ENCODE measurements at places on chromosomes 5 and 9.

GRCh38 chr5:169876386-169876785 is 103.9 kb downstream of the INSYN2B start:
- DNase-seq = no peak

GRCh38 chr9:132146039-132146438 is 15.8 kb upstream of the NTNG2 start:
- DNase-seq = no peak

DNA sequence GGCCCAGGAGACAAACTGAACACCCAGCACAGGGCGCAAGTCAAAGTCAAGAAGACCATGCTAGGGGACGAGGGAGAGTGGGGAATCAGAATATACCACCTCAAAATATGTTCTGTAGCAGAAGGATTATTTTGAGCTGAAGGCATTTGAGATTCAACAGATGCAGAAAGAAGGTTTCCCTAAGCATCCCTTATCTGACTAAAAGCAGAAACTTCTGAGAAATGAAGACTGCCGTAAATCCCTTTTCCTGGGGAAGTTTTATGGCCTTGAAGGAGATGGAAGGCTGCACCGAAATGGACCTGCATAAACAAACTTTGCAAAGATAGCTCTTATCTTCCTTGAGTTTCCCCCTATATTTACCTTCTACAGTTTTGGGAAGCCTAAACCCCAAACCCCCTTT is 72.8 kb downstream of the PTTG1 start:
- no peak for DNase-seq

DNA sequence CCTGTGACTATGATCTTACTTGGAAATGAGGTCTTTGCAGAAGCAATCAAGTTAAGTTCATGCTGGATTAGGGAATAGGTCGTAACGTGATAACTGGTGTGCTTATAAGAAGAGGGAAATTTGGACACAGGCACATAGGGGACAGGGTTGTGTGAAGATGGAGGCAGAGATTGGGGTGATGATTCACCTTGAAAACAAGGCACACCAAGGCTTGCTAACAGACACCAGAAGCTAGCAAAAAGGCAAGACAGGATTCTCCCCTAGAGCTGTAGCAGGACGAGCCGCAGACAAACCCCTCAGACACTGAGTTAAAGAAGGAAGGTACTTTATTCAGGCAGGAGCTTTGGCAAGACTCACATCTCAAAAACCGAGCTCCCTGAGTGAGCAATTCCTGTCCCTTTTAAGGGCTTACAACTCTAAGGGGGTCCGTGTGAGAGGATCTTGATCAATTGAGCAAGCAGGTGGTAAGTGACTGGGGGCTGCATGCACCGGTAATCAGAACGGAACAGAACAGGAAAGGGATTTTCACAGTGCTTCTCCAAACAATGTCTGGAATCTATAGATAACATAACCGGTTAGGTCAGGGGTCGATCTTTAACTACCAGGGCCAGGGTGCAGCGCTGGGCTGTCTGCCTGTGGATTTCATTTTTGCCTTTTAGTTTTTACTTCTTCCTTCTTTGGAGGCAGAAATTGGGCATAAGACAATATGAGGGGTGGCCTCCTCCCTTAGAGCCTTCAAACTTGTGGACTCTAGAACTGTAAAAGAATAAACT is 57.5 kb upstream of the S1PR3 start:
- DNase-seq = no peak

GRCh38 chr9:18447541-18447940 is 26.4 kb upstream of the ADAMTSL1 start:
- no peak for DNase-seq

DNA sequence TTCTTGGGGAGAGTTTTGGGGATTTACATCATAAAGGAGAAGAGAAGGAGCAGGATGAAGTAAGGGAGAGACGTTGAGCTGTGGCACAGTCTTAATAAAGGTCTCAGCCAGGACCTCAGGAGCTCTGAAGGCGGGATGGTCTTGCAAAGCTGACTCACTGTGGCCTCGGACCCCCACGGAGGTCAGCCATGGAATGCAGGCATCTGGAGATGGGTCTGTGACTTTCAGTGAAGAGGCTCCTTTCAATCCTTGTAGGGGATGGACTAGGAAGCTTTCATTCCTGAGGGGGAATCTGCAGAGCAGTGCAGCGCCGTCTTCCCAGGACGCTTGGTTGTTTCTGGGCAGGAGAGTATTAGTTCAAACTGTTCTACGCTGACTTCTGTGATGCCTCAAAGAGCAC is 65.7 kb upstream of the BASP1 start:
- no peak for DNase-seq

DNA sequence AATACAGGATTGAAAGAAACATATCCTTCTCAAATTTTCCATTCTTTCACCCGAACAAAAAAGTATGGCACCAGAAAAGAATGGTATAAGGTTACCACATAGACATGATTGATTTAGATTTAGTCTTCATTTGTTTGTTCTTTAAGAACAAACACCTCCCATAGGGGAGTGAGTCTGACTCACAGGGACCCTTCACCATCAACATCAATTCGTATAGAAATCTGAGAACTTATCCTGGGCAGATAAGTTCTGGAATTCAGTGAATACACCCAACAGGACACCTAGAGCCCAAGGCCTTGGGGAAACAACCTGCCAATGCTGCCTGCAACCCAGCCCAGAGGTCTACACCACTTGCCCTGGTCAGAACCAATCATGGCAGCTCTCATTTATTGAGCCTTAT is 46.2 kb downstream of the LHFPL2 start:
- DNase-seq = no peak

DNA sequence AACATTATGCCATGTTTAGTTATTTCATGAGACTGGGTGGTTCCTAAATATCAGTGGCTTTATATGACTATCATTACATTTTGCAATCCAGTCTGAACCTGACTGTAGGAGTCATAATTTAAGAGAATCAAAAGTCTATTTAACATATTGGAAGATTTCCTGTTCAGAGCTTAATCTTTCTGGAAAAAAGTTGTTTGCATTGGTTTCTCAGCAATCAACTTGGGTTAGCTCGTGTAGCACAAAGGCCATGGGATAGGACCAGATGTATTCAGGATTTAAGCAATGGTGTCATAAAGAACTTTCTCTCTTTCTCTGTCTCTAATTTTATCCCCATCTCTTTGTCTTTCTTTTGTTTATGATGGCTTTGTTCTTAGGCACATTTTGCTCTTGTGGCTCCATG is 296.0 kb upstream of the KCNN2 start:
- DNase-seq = no peak

- peak; percentile 12 for DNase-seq
These were observed 10.5 kb upstream of the TRIM36 start for GRCh38 chr5:115180165-115180709.

- DNase-seq = no peak
These were observed 6.3 kb downstream of the TTC16 start for GRCh38 chr9:127722055-127722745.

DNA sequence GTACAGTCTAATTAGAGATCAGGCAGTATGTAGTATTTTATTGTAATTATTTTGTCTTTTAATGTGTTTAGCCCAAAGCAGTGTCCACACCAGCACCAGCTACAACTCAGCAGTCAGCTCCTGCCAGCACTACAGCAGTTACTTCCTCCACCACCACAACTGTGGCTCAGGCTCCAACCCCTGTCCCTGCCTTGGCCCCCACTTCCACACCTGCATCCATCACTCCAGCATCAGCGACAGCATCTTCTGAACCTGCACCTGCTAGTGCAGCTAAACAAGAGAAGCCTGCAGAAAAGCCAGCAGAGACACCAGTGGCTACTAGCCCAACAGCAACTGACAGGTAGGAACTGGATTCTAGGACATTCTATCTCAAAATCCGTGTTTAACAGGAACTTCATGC is 23.2 kb downstream of the RAD23B start:
- DNase-seq = no peak

DNA sequence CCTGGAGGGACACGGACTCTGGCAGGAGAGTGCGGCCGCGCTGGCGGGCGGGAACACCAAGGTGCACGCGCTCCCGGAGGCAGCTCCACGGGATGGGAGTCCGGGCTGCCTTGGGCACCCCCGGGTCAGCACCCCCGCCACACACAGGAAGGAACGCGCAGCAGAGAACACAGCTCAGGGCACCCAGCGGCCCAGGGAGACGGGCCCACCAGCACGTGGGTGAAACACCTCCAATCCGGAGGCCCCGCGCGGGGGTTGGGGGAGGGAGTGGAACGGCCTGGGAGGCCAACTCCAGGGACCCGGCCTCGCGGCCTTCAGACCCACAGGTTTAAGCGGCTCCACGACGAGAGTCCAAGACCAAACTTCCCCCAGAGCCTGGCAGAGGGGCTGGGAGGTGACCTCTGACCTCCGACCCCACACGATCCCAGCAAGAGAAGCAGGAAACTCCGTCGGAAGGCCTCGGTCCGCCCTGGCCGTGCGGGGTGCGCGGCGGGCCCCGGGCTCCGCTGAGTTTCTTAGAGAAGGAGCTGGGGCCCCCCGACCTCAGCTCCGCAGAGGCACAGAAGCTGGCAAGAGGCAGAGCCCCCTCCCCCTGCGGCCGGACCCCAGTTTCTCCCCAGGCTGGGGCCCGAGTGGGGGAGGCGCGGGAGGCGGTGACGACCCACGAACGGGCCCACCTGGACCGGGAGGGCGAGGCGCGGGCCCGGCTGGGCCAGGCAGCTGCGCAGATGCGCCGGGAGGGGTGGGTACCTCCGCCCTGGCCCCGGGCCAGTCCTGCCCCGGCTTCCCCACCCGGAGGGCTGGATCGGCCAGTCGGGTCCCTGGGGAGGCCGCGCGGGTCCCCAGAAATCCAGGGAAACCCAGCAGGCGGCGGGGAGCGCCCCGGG is 851 bp downstream of the NACC2 start:
- DNase-seq = peak; percentile 55

DNA sequence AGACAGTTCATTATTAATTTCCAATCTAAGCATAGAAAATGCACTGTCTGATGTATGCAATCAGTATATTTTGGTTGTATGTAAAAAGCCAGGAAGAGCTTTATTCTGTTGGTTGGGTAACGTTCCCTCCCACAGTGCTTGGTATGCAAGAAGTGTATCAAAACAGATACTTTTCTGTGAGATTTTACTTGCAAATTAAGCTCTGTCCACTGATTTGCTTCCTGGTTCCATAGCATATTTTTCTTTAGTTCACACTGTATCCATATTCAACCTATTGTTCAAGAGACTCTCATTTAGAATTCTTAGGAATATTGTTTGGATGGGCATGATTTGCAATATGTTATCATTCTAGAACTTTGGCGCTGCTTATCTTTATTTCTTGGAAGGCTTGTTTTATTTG is 47.4 kb downstream of the RNF180 start:
- no peak for DNase-seq

DNA sequence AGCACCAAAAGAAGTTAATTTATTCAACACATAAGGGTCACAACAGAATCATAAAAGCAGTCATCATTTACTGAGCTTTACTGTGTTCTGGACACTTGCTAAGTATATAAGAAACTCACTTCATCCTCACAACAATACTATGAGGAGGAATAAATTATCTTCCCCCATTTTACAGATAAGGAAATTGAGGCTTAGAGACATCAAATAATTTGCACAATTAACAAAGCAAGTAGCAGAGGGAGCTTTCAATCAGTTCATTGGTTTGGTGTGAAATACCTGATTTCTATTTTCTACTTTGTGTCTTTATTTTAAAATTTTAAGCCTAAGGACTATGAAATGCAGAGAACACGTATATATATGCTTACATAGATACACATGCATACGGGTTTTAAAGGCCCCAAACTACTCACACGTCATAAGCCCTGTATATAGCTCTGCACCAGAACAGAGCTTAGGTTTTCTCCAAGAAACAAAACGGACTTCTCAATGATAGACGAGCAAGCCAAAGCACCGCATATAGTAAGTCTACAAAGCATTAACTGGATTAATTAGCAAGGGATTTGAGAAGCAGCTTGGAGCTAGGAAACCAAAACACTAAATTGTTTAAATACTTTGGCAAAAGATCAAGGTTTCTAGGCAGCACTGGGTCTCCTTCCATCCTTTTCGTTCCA is 95.6 kb downstream of the DENND1A start:
- DNase-seq = no peak

GRCh38 chr9:133044661-133045060 is 13.9 kb downstream of the GTF3C5 start:
- DNase-seq = no peak

DNA sequence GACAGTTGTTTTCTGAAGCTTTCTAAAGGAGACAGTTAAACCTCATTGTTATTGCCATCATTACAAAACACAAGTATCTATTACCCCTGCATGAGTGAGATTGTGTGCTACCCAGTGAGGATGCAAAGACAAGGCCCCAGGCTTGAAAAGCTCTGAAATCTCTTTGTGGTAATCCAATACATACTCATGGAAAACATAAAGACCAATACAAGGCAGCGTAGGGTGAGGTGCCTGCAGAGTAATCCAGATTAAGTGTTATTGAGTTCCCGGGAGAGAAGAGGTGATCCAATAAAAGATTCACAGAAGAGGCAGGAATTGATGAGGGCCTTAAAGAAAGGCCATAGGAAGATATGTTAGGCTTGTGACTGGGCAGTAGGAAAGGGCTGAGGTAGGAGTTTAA is 150.1 kb downstream of the MEF2C start:
- no peak for DNase-seq

- DNase-seq = no peak
These were observed 21.8 kb upstream of the CEP72 start for GRCh38 chr5:590346-590745.

- no peak for DNase-seq
These were observed 157.5 kb downstream of the CHSY3 start for GRCh38 chr5:130061746-130062145.

- DNase-seq = no peak
These were observed 90.8 kb downstream of the LHX2 start for GRCh38 chr9:124102363-124102762.

- DNase-seq = peak; percentile 89
These were observed 21.0 kb downstream of the EXOC3 start for GRCh38 chr5:463952-464351.

DNA sequence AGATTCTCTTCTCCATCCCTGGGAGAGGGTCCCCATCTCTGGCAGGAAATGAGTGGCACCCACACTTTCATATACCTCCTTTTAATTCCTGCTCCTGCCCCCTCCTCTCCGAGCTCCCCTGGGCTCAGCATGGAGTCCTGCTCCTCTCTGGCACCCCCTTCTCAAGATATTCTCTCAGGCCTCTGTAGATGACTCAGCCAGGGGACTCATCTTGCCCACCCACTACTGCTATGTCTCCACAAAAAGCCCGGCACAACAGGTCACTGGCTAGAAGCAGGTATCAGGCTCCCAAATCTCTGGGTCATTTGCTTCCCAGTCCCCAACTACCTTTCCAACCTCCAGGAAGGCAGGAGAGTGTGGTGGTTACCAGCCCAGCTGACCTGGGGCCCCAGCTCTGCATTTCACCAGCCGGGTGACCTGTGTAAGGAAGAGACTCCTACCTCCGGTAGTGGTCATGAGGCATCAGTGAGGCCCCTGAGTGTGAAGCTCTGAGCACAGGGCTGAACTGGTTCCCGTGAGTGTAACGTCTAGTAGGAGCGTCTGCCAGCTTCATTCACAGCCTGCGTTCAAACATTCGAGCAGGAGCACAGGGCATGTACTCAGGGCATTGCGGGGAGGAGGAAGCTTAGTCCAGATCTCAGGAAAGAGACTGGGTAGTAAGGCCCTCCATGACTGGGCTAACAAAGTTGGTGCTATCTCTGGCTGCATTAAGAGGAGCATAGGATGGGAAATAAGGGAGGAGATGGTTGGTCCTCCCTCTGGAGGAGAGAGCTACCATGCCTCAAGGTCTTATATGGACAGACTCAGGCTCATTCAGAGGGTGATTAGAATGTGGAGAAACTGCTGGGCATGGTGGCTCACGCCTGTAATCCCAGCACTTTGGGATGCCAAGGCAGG is 63.7 kb downstream of the LMX1B start:
- no peak for DNase-seq
